Anterior cingulate cortex (tissue), 58 donors: ENCODE measurements at places on chromosomes 1 and 21.

- DNase-seq = no peak
These were observed 363.9 kb downstream of the RYR2 start for GRCh38 chr1:237405912-237406311.

DNA sequence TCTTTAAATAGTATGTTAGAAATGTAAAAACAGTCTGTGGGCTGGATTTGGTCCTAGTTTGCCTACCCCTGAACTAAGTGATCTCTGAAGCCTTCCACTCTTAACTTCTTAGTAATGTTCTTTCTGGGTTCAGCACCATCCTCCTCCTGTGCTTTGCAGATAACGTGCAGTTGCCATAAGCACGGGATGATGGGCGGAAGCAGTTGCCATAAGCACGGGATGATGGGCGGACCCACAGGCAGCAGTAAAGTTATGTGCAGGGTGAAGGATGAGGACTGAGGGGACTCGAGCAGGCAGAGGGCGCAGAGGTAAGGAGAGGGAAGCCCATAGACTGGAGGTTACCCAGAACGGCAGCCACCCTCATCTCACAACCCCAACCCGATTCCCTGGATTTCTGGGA, 25.6 kb downstream of the GPA33 start:
- DNase-seq = no peak

GRCh38 chr1:5646486-5647149, 345.6 kb downstream of the NPHP4 start:
- DNase-seq = no peak

- no peak for DNase-seq
These were observed 187.2 kb downstream of the PCP4 start for GRCh38 chr21:40054403-40054802.

GRCh38 chr1:160781914-160782689, 13.9 kb upstream of the LY9 start:
- DNase-seq = no peak

GRCh38 chr21:41613533-41613909, 105.6 kb upstream of the TMPRSS2 start:
- DNase-seq = no peak

GRCh38 chr1:60874718-60875117, 207.6 kb upstream of the NFIA start:
- DNase-seq = no peak

DNA sequence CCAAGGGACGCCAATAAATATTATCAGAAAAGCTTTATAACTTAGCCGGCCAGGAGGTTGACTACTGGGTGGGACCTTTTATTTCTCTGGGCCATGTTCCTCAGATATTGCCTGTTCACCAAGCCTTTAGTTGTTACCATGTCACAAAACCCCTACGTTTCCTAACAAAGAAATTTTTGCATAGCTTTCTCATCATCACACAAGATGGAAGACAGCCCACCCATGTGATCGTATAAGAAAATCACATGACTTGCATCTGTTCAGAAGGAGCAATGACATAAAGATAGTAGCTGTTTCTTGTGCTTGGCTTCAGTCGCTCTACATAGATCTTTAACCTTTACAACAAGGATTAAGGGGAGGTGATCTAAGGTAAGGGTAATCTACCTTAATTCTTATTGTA, 88.9 kb upstream of the NGF start:
- DNase-seq = no peak

DNA sequence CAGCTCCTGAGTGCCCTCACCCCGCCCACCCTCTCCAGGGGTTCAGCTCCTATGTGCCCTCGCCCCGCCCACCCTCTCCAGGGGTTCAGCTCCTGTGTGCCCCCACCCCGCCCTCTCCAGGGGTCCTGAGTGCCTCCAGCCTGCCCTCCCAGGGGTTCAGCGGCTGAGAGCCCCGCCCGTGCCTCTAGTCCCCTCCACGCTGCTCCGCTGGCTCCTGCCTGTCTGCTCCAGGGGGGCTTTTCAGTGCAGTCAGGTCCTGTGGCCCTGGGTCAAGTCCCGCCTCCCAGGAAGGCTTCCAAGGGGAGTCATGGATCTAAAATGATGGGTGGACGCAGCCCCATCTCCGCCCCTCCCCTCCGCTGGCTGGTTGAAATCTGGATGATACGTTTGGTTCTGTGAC, 33.8 kb downstream of the SLX9 start:
- DNase-seq = no peak
